Right hindlimb (tissue), 1 donor: ENCODE measurements at places on chromosomes 5 and 9.

DNA sequence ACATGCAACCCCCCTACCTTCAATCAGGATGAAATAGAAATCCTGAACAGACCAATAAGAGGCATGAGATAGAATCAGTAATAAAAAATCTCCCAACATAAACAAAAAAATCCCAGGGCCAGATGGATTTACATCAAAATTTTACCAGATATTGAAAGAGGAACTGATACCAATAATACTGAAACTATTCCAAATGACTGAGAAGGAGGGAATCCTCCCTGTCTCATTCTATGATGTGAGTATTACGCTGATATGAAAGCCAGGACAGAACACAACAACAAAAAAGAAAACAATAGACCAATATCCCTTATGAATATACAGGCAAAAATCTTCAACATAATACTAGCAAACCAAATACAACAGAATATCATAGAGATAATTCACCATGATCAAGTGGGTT is 109.0 kb upstream of the SMC2 start:
- DNase-seq, result no peak

DNA sequence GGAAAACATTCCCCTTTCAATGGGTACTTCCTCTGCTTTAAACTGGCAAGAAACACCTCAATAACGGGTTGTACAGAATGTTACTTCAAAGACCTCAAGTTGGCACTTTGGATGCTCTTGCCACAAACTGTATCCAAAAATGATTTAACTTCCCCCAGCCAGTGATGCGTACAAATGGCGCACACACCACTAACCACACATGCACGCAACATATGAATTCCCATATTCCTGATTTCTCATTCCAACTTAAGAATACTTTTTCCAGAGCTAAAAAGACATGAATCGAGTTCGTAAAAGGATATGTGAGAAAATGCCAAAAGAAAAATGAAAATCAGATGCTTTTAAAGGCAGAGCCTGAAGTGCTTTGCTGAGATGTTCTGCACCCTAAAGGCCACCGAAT is 388.0 kb upstream of the PIK3R1 start:
- peak; percentile 35 for DNase-seq

DNA sequence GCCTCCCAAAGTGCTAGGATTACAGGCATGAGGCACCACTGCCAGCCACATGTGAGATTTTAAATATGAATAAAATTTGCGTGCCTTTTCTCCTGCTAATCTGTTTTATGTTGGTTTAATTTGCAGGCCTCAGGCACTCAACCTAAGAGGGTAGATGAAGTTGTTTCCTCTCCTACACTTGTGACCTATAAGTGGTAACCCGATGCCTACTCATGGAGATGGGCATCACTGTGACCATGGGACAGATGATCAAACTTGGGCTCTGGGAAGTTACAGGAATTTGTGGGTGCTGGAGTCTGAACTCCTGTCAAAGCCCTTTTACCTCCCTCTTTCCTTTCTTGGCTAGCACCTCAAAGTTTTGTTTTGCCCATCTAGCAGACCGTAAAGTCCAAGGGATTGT is 1.1 kb downstream of the SLC28A3 start:
- DNase-seq, result no peak

- peak; percentile 56 for DNase-seq
Observed at GRCh38 chr9:80797101-80797829, 892.1 kb downstream of the TLE1 start.

DNA sequence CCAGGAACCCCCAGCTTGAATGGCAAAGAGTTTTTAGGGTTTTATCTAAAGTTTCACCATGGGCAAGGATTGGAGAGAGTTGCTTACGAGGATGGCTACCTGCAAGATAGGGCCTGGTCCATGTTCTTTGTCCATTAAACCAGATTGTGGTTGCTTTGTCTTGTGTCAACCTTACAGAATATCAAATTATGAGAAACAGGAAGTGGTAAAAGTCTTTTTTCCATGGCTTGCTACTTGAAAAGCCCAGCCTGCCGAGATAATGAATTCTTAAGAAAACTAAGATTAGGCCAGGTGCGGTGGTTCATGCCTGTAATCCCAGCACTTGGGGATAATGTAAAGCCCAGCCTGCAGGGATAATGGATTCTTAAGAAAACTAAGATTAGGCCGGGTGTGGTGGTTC is 24.4 kb downstream of the ZNF474 start:
- no peak for DNase-seq

GRCh38 chr9:13378154-13378553 is 98.7 kb upstream of the MPDZ start:
- no peak for DNase-seq

DNA sequence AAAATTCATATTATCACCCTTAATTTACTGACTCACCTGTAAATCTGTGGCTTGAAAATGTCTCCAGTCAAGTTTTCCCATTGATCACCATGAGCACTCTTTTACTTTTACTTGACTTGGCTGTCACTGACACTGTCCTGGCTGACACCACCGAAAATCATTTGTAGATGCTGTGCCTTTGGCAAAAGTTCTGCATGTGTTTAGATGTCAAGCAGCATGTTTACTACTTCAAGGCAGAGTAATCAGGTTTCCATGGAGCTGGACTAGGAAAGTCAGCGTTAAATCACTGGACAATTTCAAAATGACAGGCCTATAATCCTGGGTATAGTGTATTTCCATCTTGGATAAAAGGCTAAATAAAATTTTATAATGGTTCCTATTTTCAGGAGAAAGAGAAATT is 1530.6 kb upstream of the CDH6 start:
- DNase-seq, result no peak

- no peak for DNase-seq
Observed at GRCh38 chr9:95087659-95088242, 229.8 kb downstream of the FANCC start.

DNA sequence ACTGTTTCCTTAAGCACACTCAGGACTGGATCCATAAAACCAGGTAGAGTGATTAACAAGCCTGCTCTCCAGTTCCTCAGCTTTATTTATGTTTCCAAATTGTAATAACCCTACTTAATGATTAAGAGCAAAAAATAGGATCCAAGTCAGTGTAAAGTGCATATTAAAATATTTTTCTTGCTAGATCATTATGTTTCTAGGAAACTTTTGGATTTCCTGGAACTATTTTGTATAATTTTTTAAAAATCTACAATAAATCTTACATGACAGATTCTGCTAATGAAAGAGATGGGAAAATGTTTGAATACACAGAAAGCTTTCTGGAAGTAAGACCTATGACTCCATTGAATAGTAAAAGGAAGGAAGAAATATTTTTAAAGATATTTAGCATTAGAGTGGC is 35.5 kb downstream of the BHMT start:
- no peak for DNase-seq

GRCh38 chr5:109788596-109788995 is 98.9 kb downstream of the MAN2A1 start:
- DNase-seq, result no peak

- DNase-seq, result peak; percentile 10
Observed at GRCh38 chr5:179122411-179123108, 62.4 kb downstream of the ZNF354C start.
